ENCODE measurements at places on chromosomes 3 and 15. TPM values are rescaled to one million over a fixed set of nuclear protein-coding genes. Genes with fewer than 3 reads are reported as not detected.

TF gene
- under 0.01 TPM for total RNA-seq

WDR72 gene
- not detected for total RNA-seq

PIERCE2 gene
- total RNA-seq = 1.6 TPM

IMPG2 gene
- total RNA-seq = 0.73 TPM

SLC49A4 gene
- total RNA-seq = 38.9 TPM

OCA2 gene
- 0.12 TPM for total RNA-seq

SLC6A6 gene
- 77.6 TPM for total RNA-seq

TGM4 gene
- total RNA-seq = not detected

TRPM1 gene
- not detected for total RNA-seq

ECE2 gene
- not detected for total RNA-seq

EPHA3 gene
- 0.65 TPM for total RNA-seq

TRIM42 gene
- not detected for total RNA-seq

MAGEF1 gene
- 22.6 TPM for total RNA-seq

MKRN3 gene
- not detected for total RNA-seq

SLC28A2 gene
- not detected for total RNA-seq

GOLGA8R gene
- 1.8 TPM for total RNA-seq

CCDC14 gene
- total RNA-seq = 41.9 TPM

ADAMTS9 gene
- total RNA-seq = 5.8 TPM

DNAH12 gene
- under 0.01 TPM for total RNA-seq

SLC24A5 gene
- 0.16 TPM for total RNA-seq

EOGT gene
- 104 TPM for total RNA-seq

SYNM gene
- 7.2 TPM for total RNA-seq

DZIP1L gene
- 47.5 TPM for total RNA-seq

NR1I2 gene
- not detected for total RNA-seq

STAC gene
- total RNA-seq = 14.3 TPM

LSAMP gene
- 0.12 TPM for total RNA-seq

DIPK2A gene
- total RNA-seq = 91.8 TPM

TMEM212 gene
- total RNA-seq = not detected

ERC2 gene
- total RNA-seq = 0.32 TPM

EOMES gene
- not detected for total RNA-seq

NAA50 gene
- 198 TPM for total RNA-seq

C2CD4A gene
- not detected for total RNA-seq

CYP11A1 gene
- 0.81 TPM for total RNA-seq

RHOV gene
- total RNA-seq = 0.16 TPM

AHSG gene
- total RNA-seq = not detected

ABHD10 gene
- total RNA-seq = 24.5 TPM

TLR9 gene
- not detected for total RNA-seq

GCSAM gene
- not detected for total RNA-seq

DPH6 gene
- total RNA-seq = 15.6 TPM

HCLS1 gene
- 1.3 TPM for total RNA-seq

CD47 gene
- total RNA-seq = 123 TPM

SLC2A2 gene
- under 0.01 TPM for total RNA-seq

ZNF660 gene
- 1.7 TPM for total RNA-seq

ROPN1 gene
- not detected for total RNA-seq

SCAANT1 gene
- not detected for total RNA-seq

LRIG1 gene
- 21.6 TPM for total RNA-seq

PDIA5 gene
- total RNA-seq = 59.6 TPM

ATP13A5 gene
- not detected for total RNA-seq

THOC7 gene
- total RNA-seq = 25.0 TPM

ATP10A gene
- 13.1 TPM for total RNA-seq

RPL4 gene
- 2,559 TPM for total RNA-seq

SNX1 gene
- 49.5 TPM for total RNA-seq

IL12A gene
- total RNA-seq = 2.8 TPM

TMEM202 gene
- not detected for total RNA-seq
